ENCODE measurements at places on chromosomes 12 and 14. TPM values are rescaled to one million over a fixed set of nuclear protein-coding genes. Genes with fewer than 3 reads are reported as not detected.

The LRRC43 gene
- 0.12 TPM for total RNA-seq

The GLIPR1 gene
- 4.1 TPM for total RNA-seq

The COQ5 gene
- 23.2 TPM for total RNA-seq

The SLC25A47 gene
- not detected for total RNA-seq

The C12orf54 gene
- 8.5 TPM for total RNA-seq

The CLEC4E gene
- total RNA-seq: not detected

The APOF gene
- not detected for total RNA-seq

Data from esophagus mucosa (tissue), 1 donor.